ENCODE measurements at places on chromosomes 5 and 9.

GRCh38 chr5:55104036-55104772 lies 1.8 kb downstream of the GZMA start:
- DNase-seq: no peak

- DNase-seq: no peak
Measured at GRCh38 chr5:102279711-102280110, 16.4 kb downstream of the SLCO4C1 start.

DNA sequence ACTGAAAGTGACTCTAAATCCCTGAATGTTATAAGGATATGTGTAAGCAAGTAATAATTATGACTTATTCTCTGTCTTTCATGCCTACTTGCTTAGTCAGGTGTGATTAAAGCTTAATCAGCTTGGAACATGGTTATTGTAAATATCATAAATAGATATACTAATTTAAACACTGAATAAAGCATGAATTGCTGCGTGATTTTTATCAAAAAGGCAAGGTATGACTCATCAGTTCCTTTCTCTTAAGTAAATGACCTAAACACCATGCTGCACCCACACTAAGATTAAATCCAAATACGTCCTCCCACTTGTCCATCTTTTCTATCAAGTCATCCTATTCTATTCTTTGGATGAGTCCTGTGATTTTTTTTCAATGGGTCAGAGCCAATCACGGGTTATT lies 124.6 kb upstream of the MTAP start:
- no peak for DNase-seq

GRCh38 chr5:59722874-59723273 lies 170.7 kb downstream of the PDE4D start:
- DNase-seq: no peak

Measured in stimulated activated CD8-positive, alpha-beta memory T cell treated with anti-CD3 and anti-CD28 coated beads, Interleukin-4, amount 100 ng/mL, for 4 hours (primary cell).